ENCODE measurements at places on chromosomes 4 and X.

- peak; percentile 79 for DNase-seq
Observed at GRCh38 chr4:69760455-69760854, at the start of gene SULT1B1. Gene SULT1B1, minus strand, starts transcription at chr4:69760620. Its CDS starts 5,403 bp downstream, at chr4:69755217.

GRCh38 chr4:175772170-175772705 is 39.8 kb downstream of the GPM6A start:
- no peak for DNase-seq

GRCh38 chr4:81142744-81143143 is 72.3 kb downstream of the PRKG2 start:
- DNase-seq, result no peak

- DNase-seq, result no peak
Observed at GRCh38 chr4:151198748-151199147, 78.2 kb upstream of the PRSS48 start.

DNA sequence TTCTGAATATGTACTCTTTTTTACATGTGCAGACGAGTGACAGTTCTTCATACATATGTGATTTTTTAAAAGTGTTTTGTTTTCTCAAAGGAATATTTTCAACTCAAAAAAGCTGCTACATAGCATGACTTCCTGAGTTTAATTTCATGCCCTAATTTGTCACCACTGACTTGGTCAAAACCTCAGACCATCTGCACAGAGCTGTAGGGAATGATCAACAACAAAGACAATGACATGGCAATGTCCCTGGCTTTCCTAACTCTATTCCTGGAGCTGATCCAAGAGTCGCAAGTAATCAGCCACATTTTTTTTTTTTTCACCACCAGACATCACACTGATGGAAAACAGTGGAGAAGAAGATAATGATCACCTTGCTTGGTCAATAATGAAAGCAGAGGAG is 97.7 kb downstream of the TMA16 start:
- no peak for DNase-seq

GRCh38 chr4:53855581-53856250 is 208.7 kb downstream of the CHIC2 start:
- no peak for DNase-seq

GRCh38 chr4:64729561-64729960 is 320.3 kb upstream of the TECRL start:
- DNase-seq, result no peak

DNA sequence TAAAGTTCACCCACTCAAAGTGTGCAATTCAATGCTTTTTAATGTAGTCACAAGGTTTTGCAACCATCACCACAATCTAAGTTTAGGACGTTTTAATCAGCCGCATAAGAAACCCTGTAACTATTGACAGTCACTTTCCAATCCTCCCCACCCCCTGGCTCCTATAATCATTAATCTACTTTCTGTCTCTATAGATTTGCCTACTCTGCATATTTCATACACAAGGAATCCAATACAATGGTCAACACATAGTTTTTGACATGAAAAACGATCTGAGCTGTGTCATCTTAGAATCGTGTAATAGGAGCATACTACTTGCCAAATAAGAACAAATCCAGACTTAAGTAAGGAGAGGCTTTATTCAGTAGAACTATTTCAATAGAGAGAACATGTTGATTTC is 47.6 kb downstream of the ANXA3 start:
- no peak for DNase-seq

DNA sequence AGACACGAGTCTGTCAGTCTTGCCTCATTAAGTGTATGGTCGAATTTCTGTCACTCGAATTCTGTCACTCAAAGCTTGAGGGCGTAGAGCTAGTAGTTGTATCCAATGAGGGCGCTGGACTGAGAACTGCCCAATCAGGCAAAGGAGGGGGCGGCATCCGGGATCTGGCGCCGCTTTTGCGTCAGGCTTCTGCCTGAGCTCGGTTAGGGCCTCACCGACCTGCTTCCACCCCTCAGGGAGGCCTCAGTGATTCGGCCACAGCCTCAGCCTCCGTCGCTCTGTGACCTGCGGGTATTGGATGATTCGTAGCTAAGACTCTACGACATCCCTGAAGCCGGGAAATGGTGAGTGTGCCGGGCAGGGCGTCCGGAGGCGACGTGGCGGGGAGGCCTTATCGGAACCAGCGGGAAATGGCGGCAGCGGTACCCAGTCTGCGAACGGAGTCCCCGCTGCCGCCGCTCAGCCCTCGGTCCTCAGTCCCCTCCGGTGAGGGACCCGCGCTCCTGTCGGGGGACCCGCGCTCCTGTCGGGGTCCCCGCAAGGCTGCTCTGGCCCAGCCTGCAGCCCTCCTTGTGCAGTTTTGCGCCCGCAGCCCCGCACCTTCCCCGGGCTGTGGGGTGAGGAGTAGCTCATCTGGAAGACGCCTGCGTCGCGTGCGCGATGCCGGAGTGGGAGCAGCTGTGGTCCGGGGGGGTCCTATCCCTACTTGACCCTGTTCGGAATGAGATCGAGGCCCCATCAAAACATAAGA is 88.3 kb downstream of the ZNF718 start:
- DNase-seq, result no peak

- peak; percentile 57 for DNase-seq
Observed at GRCh38 chr4:121706595-121707021, 9.8 kb upstream of the ANXA5 start.

GRCh38 chr4:182643801-182644682 is 273.1 kb downstream of the DCTD start:
- DNase-seq, result no peak

DNA sequence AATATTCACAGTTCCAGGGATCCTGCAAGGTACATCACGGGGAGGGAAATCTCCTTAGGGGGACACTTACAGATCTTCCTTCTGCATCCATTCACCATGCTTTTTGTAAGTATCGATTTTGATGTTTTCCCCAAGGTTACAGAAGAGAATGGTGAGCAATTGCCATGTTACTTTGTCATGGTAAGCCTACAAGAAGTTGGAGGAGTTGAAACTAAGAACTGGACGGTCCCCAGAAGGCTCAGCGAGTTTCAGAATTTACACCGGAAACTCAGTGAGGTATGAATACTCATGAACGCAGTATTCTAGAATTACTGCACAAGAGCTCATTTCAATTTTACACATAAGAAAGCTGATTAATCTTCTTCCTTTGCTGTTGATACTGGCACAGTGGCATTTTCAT is 53.9 kb downstream of the LRP2BP start:
- no peak for DNase-seq

DNA sequence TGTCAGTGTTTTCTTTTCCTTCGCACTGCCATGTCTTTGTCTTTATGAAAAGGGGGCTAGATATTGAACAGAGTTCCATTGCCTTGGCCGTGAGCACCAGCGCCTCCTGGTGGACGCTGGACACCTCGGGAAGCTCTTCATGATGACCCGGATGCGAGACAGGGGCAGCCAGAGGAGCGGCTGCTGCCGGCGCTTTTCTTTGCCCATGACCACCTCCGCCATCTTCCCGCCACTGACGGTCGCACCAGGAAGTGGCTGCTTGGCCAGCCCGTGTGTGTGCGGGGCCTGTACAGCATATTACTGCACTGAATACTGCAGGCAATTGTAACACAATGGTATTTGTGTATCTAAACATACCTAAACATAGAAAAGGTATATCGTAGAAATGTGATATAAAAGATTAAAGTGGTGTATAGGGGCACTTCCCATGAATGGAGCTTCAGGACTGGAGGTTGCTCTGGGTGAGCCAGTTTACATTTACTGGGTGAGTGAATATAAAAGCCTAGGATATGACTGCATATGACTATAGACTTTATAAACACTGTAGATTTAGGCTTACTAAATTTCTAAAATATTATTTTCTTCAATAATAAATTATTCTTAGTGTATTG is 15.8 kb upstream of the GRIA2 start:
- peak; percentile 19 for DNase-seq

DNA sequence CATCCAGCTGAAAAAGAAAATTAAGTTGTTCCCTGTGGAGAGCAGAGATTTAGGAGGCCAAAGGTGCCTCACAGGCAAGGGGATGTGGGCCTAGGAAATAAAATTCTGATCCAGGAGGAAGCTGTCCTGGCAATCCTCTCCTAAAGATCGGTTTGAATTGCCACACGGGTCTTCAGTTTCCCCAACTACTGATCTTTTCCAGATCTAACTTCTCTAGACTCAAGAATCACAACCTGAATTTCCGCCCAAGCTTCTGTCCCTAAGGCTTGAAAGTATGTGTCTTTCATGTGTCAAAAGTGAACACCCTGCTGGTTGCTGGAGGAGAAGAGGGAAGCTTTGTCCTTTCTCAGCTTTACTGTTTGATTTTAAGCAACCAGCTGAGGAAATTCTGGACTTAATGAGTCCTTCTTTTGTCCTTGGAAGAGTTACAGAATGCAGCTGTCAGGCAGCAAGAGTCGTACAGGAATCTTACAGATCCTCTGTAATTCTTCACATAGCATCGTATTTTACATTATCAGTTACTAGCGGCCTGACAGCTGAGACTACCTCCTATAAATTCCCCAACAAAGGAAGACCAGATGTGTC is 93.8 kb downstream of the INPP4B start:
- DNase-seq, result no peak

GRCh38 chr4:145720656-145721055 is 40.7 kb downstream of the C4orf51 start:
- DNase-seq, result peak; percentile 26

GRCh38 chrX:130669233-130669632 is 233.8 kb downstream of the ENOX2 start:
- DNase-seq, result no peak

DNA sequence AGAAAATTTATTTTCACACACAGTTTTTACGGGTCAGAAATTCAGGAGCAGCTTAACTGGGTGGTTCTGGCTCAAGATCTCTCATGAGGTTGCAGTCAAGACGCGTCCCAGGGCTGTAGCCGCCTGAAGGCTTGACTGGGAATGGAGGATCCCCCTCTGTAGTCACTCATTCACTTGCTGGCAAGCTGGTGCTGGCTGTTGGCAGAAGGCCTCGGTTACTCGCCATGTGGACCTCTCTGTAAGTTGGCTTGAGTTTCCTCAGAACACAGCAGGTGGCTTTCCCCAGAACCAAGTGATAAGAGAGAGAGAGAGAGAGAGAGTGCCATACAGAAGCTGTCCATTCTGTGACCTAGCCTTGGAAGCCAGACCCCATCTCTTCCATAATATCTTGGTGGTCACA is 132.8 kb downstream of the DCLK2 start:
- no peak for DNase-seq

DNA sequence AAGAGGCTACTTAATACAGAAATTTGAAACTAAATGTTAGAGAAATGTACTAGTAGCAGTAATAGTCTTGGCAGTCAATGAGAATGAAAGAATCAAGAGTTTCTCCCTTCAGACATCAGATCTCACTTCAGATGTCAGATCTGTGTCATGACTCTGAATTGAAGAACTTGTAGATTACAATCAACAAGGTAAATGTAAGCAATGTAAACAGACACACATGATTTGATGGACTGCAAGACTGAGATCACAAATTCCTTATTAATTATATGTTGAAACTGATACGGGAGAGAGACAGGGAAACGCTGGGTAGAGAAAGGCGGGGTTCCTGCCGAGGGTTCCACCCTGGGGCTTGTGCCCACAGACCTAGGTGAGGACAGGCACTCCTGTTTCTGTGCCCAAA is 65.5 kb upstream of the HHIP start:
- no peak for DNase-seq

DNA sequence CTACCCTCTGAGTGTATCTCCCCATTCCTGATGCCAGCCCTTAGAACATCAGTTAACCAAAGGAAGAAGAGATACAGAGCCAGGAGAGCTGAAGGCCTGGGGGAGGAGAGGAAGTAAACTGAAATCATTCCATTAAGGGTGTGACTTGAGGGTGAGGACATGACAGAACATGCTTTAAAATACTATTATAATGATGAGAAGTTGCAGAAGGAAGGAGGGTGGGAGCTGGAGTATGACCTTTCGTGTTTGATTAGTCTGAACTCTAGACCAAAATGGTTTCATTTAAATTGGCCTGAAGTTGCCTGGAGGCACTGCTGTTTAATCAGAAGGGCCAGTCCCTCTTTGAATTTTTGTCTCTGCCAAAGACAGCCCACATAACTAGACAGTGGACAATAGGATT is 11.4 kb downstream of the INTS6L start:
- DNase-seq, result no peak

- no peak for DNase-seq
Observed at GRCh38 chr4:93841803-93842345, 13.3 kb downstream of the ATOH1 start.

- DNase-seq, result no peak
Observed at GRCh38 chr4:184937030-184937710, 81.1 kb upstream of the HELT start.

GRCh38 chrX:13092455-13092941 is 48.1 kb upstream of the FAM9C start:
- DNase-seq, result peak; percentile 88

- DNase-seq, result no peak
Observed at GRCh38 chr4:699816-700580, 5.6 kb upstream of the PCGF3 start.

- DNase-seq, result no peak
Observed at GRCh38 chr4:127503111-127503510, 129.6 kb upstream of the INTU start.

- no peak for DNase-seq
Observed at GRCh38 chrX:71617742-71618141, 569 bp downstream of the CXCR3 start.

GRCh38 chrX:68831405-68832100 is 2.7 kb downstream of the EFNB1 start:
- DNase-seq, result no peak

DNA sequence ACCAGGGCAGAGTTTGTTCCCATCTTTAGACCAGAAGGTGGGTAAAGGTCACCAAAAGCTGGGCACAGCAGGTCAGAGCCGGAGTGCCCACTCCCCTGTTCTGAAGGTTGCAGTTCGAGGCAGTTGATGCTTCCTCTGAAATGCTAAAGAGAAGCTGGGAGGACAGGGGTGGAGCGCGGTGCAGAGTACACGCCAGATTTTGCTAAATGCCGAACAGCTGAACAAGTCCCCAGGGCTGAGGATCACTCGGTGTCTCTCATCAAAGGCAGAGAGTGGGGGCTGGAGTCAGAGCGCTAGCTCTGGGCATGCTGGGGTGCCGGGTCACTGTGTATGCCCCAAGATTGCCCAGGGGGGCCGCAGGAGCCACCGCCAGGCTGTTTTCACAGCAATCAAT is 197.0 kb downstream of the BCOR start:
- no peak for DNase-seq

- no peak for DNase-seq
Observed at GRCh38 chr4:52234561-52235440, 183.7 kb downstream of the SPATA18 start.

DNA sequence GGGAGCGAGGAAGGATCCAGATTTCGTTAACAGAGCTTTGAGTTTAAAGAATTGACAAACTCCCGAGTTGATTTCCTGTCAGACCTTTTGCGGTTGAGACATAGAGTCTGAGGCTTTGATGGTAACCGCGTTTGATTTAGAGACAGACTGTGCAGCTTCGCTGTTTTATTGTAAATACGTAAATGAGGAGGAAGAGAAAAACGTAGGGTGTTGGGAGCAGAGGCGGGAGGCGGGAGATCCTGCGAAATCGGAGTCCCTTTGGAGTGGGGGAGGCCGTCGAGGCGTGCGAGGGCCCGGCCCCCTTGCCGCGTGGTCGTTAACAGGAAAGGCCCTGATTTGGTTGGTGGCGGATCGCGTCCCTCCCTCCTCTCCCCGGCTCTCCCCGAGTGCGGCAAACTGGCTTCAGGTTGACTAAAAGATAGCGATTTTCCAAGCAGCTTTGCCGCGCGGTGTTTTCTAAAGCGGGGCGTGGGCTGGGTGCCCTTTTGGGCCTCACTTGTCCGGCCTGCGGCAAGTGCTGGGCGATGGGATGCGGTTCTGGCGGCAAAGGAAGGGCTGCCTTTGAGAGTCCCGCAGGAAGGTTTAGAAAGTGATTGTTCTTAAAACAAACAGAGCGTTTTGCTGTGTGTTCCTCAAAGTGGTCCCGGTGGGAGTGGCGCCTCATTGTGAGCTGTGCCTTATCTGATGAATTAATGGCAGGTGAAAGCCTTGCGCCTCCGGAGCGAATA is 857 bp downstream of the SCML1 start:
- DNase-seq, result peak; percentile 62

GRCh38 chr4:147513091-147513490 is 32.2 kb downstream of the EDNRA start:
- no peak for DNase-seq
